ENCODE measurements at places on chromosomes 13 and 19.

DNA sequence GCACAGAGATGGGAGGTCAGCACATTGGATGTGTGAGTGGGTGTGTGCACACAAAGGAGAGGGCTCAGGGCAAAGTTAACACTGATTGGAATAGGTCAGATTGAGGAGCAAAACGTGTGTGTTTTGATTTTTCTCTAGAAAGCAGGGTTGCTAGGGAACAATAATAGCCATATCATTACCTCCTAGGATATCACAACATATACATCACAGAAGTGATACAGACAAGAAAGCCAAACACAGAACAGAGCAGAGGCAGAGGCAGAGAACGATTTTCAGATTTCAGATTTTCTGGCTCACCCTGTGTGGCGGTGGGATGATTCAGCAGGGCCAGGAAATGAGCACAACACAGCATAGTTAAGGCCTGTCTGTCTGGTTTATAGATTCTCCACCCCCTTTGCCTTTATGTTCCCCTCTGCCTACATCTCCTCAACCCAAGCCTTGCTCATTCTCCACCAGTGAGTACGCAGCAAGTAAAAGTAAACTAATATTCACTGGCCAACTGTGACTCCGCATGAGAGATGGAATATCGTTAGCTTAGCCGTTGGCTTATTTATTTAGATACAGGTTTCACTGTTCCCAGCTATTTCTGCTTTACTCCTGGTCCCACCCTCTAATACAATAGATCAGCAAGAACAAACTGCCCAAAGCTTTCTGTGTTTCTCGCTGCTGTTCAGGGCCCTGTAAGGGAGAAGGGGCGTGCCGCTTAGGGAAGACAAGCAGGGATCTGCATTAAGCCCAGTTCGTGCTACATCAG, 182.7 kb upstream of the TSC22D1 start:
- DNase-seq = no peak

- no peak for DNase-seq
These were observed 13.1 kb downstream of the INSR start for GRCh38 chr19:7280940-7281666.

GRCh38 chr13:76004416-76004815, 368.3 kb downstream of the LMO7 start:
- DNase-seq = no peak

DNA sequence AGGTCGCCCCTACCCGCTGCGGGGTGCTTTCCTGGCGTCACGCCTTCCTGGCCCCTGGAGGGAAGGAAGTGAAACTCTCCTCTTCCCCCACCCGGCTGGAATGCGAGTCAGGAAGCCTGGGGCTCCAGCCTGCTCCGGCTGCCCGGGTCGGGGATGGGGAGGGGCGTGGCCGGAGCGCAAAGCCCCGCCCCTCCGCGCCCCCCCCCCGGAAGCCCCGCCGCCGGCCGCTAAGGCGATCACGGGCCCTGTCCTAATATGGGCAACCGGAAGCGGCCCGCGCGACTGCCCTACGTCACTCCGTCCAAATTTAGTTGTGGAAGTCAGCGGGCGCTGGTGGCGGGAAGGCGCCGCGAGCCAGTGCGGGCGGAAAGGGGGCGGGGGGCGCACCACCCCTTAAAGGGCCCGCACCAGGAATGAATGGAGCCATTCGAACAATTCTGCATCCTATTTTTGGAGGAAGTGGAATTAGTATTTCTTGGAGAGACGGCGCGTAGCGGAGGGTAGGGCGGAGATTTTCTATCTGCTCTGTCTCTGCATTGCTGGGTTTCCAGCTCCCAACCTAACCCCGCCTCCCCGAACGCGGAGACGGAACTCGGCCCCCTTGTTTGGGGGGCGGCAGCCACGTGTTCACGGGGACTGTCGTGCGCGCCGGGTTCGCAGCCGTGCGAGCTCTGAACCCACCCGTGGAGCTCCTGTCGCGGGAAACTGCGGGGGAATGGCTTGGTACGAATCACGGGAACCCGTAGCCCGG, 1.6 kb downstream of the IER2 start:
- DNase-seq = peak; percentile 98

DNA sequence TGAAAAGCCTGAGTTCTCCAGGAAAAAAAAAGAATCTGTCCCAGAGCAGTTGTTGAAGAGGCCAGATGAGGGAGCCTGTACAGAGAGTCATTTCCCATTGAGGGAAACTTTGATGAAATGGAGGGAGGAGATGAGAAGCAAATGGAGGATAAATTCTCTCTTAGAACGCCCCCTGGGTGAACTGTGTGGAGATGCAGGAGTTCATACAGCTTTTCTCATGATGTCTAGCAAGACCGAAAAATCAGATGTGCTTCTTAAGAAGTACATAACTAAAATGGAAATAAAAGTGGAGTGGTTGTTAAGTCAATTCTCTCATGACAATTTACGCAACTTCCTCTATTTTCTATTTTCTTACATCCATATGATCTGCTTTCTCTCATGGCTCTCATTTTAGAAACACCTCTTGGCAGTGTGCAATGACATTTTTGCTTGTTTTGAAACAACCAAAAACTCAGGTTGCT, 1263.1 kb downstream of the PCDH9 start:
- peak; percentile 48 for DNase-seq

DNA sequence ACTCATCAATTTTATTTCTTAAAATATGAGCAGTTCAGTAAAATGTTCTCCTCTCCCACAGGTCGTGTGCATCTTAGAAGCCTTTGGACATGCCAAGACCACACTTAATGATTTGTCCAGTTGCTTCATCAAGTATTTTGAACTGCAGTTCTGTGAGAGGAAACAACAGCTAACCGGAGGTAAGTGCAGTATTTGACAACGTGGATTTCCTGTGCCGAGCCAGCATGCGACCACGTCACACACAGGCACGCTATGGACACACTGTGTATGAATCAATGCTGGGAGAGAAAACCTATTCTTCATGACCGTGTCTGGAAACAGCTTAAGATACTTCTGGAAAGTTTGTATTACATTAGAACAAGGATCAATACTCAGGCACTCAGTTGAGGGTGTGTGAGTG, 268.5 kb downstream of the MYO16 start:
- DNase-seq = no peak

DNA sequence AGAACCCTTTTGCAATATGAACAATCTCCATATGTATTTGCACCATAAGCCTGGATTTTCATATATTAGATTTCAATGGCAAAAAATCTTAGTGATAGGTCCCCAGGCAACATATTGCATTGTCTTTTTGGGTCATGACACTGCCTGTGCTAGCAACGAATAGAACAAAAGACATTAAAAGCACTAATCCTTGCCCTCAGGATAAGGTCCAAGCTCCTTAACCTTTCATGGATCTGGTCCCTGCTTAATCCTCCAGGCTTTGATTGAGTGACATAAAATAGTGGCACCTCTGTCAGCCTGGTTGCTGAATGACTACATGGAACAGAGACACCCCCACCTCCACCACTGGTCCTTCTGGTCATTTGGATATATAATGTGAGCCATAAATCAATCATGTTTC, 134.4 kb downstream of the RBM26 start:
- DNase-seq = no peak

DNA sequence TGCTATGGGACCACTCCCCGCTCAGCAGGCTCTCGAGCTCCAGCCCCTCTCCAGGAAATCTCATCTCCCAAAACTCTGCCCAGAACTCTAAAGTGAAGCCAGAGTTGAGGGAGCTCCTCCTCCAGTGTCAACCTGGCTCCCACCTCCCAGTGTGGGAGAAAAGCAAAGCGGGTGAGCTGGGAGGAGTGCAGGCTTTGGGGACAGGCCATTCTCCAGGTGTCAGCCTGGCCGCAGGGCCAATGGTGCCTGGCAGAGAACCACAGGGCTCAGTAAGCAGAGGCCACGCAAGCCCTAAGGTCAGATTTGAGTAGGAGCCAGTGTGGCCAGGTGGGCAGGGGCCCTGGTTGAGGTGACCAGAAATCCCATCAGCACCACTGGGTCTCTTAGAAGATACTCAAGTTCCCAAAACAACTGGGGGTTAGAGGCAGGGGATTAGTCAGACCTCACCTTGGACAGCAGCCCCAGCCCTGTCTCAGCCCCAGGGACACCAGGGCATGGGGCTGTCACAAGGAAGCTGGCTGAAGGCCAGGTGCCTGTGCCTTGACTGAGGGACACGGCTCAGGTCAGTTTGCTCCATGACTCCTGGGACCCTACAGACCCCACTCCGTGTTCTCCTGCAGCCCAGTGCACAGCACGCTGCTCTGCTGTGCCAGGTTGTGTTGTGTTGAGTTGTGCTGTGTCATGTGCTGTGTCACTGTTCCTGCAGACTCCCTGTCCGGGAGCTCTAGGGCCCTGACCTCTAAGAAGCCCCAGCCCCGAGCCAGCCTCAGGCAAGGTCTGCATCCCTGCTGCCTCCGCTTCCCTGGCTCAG, 2.8 kb upstream of the ZNF181 start:
- DNase-seq = no peak

DNA sequence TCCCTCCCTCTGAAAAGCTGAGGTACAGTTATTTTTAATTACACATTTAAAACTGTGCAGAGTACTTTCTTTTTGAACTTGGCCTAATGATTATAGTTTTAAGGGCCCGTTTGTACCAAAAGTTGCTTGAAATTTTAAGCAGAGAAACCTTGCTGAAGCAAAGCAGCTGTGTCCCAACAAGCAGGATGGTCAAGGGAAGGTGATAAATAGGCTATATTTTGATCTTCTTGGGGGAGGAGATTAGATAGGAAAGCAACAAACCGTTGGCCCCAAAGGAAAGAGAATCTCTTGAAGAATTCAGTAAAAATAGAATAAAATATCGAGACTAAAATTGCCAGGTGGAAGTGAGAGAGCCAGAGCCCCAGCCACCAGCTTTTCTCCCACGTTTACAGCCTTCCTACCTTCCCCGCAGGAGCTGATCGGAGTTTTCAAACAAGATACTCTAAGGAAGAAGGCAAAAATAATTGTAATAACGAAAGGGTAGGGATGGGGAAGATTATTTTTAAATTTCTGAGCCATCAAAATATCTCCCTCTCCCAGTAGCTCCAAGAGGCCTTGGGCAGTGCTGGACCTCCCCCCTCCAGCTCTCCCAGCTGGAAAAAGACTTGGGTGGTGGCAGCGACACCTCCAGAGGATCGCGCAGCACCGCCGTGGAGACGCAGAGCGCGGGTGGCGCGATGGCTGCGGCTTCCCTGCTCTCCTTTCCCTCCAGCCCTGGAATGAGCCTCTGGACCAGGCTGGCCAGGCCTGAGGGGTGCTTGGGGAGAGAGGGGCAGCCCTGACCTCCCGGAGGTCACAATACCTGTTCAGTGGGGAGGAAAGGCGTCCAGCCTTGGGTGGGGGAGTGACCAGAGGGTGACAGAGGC, 5.8 kb downstream of the ZIC2 start:
- DNase-seq = no peak

DNA sequence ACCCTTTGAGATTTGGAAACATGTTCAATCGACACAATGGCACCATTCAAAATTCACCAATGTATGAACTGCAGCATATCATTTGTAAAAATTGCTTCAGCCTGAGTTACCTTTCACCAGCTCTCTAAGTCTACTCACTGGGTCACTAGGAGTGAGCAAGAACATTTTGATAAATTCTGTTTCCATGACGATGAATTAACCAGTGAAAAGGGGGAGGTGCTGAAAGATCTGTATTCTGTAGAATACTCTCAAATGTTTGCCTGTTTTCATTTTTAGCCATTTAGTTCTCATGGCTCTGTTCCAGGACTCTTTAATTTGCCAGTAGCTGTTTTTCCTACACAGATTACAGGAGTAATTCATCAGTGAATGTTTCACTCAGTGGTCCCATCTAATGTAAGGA, 883.4 kb downstream of the DIAPH3 start:
- no peak for DNase-seq

DNA sequence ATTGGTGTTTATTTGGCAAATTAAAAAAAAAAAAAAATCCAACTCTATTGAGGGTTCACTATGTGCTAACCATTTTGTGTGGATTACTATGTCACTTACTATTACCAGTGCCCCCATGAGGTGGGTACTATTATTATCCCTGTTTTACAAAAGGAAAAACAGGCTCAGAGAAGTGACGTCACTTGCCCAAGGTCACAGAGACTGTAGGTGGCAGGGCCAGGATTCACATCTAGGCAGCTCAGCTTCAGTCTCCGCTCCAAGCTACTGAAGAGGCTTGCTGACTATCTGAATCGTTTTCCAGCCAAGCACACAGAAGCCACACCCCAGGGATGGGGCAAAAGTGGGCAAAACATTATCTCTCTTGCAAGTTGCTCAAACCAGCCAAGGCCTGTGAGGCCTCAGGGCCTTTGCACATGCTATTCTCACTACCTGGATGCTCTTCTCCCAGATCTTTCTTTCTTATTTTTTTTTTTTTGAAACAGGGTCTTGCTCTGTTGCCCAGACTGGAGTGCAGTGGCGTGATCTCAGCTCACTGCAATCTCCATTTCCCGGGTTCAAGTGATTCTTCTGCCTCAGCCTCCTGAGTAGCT, 4.8 kb upstream of the ANGPTL8 start:
- no peak for DNase-seq

DNA sequence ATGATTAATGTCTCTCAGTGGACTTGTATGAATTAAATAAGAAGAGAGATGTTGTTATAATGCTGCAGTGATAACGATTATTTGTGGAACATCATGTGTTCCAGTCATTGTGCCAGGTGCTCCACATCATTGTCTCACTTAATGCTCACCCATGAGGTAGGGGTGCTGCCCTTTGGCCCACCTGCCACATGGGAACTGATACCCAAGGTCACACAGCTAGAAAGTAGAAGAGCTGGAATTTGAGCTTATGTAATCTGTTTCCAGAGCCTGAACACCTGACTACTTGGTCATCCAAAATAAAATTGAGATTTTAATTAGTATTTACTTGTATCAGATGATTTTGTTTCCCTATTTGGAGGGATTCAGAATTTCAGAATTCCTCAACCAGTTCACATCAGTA, 36.0 kb upstream of the GPI start:
- DNase-seq = no peak

DNA sequence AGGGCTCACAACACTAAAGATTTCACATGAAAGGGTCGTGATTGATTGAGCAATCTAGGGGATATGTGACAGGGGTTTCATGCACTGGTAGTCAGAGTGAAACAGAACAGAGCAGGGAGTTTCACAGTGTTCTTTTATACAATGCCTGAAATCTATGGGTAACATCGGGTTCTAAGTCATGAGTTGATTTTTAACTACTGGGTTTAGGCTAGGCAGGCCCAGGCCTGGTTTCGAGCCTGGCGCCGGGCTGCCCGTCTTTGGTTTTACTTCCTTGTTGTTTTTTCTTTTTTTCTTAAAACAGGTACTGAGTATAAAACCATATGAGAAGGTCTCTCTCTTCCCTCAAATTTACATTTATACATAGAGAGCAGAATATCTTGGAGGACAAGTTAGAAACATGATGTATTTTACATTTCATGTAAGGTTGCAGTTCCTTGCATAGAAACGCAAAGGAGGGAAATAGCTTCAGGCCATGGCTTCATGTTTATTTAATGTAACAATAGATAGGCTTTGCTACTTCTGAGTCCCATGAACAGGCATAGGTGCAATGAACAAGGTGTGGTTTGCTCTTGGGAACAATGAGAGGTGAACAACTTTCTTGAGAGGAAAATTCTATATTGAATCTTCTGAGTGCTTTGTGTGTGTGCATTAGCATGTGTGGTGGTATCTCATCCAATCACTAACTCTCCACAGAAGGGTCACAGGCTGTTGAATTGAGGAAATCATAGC, 128.9 kb upstream of the RXFP2 start:
- DNase-seq = no peak

- no peak for DNase-seq
These were observed 11.6 kb upstream of the JUND start for GRCh38 chr19:18292810-18293641.
